SJSA1 (cell line): ENCODE measurements at places on chromosomes 7 and 10. TPM values are rescaled to one million over a fixed set of nuclear protein-coding genes. Genes with fewer than 3 reads are reported as not detected.

RAB19 gene
- total RNA-seq = not detected in 2 replicates

ZFAND2A gene
- 28.5 and 51.5 TPM in 2 replicates for total RNA-seq

LRIT1 gene
- not detected in 2 replicates for total RNA-seq

OPALIN gene
- not detected in 2 replicates for total RNA-seq

PRF1 gene
- total RNA-seq = not detected in 2 replicates

PILRA gene
- total RNA-seq = 0.18 and 1.7 TPM in 2 replicates

ITIH5 gene
- total RNA-seq = 9.9 and 16.3 TPM in 2 replicates

MRLN gene
- not detected in 2 replicates for total RNA-seq

HTRA1 gene
- 8.4 and 12.3 TPM in 2 replicates for total RNA-seq

MLXIPL gene
- not detected in 2 replicates for total RNA-seq

MALRD1 gene
- total RNA-seq = under 0.01 TPM in 1 of 2 replicates, not detected in the other

HGF gene
- 0.08 TPM in 1 of 2 replicates, not detected in the other for total RNA-seq

FZD1 gene
- 9.9 and 11.6 TPM in 2 replicates for total RNA-seq

PAOX gene
- 8.7 and 9.9 TPM in 2 replicates for total RNA-seq

NODAL gene
- not detected in 2 replicates for total RNA-seq

FZD8 gene
- 15.7 and 15.9 TPM in 2 replicates for total RNA-seq

GRID2IP gene
- total RNA-seq = not detected in 2 replicates

CHRM2 gene
- 0.13 and 0.24 TPM in 2 replicates for total RNA-seq

MSS51 gene
- total RNA-seq = 0.22 and 0.71 TPM in 2 replicates

H2BK1 gene
- total RNA-seq = not detected in 2 replicates

HOXA1 gene
- total RNA-seq = 2.0 and 5.8 TPM in 2 replicates

PKD2L1 gene
- not detected in 2 replicates for total RNA-seq

LIPN gene
- total RNA-seq = not detected in 2 replicates

NEUROG3 gene
- total RNA-seq = not detected in 2 replicates

LIPF gene
- total RNA-seq = not detected in 2 replicates

HNRNPA2B1 gene
- total RNA-seq = 327 and 364 TPM in 2 replicates

CFAP43 gene
- total RNA-seq = 0.08 and 0.16 TPM in 2 replicates

NUDT5 gene
- 72.3 and 109 TPM in 2 replicates for total RNA-seq

HOXA6 gene
- total RNA-seq = 0.79 TPM in 1 of 2 replicates, not detected in the other

WNT8B gene
- not detected in 2 replicates for total RNA-seq

RBM20 gene
- 16.5 and 17.0 TPM in 2 replicates for total RNA-seq

SLC18A3 gene
- total RNA-seq = not detected in 2 replicates

HPSE2 gene
- total RNA-seq = not detected in 2 replicates

NAT16 gene
- total RNA-seq = not detected in 2 replicates

ARMC3 gene
- not detected in 2 replicates for total RNA-seq

CTAGE4 gene
- not detected in 2 replicates for total RNA-seq

AQP1 gene
- total RNA-seq = 0.18 TPM in 1 of 2 replicates, not detected in the other

ELFN1 gene
- total RNA-seq = not detected in 2 replicates

CALML5 gene
- not detected in 2 replicates for total RNA-seq

TRPV5 gene
- not detected in 2 replicates for total RNA-seq

IFIT3 gene
- total RNA-seq = 9.0 and 12.9 TPM in 2 replicates

GPR141 gene
- total RNA-seq = not detected in 2 replicates

SHTN1 gene
- total RNA-seq = 5.5 and 6.5 TPM in 2 replicates

PLAC9 gene
- not detected in 2 replicates for total RNA-seq

FOXI2 gene
- not detected in 2 replicates for total RNA-seq
